ENCODE measurements at places on chromosomes 11 and 22. TPM values are rescaled to one million over a fixed set of nuclear protein-coding genes. Genes with fewer than 3 reads are reported as not detected.

- peak; percentile 23 for DNase-seq
These were observed 6.4 kb downstream of the BAIAP2L2 start for GRCh38 chr22:38104084-38104483.

DNA sequence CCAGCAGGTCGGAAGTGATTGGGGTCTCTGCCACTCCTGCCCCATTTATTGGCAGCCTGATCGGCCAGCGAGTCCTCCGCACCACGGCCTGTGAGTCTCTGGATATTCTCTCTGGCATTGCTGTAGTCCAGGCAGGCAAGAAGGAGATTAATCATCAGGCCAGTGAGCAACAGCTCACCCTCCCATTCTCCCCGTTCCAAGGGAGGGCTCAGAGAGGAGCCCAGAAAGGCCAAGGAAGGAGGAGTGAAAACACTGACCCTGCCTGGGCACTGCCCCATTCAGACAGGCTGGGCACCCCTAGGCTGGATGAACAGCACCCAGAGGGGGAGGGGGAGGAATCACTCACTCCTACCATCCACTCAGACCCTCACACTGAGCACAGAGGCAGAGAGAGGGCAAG, 3.1 kb downstream of the SAA2 start:
- DNase-seq: no peak

DNA sequence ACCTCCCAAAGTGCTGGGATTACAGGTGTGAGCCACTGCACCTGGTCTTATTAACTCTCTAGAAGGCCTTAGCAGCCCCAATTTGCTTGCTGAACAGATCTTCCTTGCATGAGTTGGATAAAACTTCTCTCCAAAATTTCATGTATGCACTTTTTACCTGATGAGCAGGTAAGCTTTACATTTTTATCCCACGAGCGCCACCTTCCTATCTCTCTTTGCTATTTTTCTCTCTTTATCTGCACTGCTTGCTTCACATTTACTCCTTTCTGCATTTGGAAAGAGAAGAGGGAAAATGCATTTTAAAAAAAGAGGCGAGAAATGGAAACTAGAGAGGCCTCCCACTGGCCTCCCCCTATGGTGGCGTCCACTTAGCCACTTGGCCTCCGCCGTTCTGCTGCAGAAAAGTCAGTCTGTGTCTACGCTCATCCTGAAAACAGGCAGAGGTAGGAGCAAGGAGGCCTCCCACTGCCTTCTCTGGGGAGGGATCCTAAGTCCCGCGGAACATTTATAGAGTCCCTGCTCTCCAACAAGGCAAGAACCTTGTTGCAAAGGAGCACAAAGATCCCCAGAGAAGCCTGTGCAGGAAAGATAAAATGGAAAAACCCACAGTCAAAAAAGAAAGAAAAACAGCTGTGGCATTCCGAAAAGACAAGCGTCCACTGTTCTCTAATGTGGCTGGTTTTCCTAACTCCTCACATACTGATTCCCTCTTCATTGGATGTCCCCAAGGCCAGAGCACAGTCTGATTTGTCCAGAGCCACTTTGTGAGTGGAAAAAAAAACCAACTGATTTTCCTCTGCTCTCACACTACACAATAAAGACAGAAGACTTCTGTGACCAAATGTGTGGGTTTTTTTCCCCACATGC, 62.2 kb upstream of the INCENP start:
- no peak for DNase-seq

DNA sequence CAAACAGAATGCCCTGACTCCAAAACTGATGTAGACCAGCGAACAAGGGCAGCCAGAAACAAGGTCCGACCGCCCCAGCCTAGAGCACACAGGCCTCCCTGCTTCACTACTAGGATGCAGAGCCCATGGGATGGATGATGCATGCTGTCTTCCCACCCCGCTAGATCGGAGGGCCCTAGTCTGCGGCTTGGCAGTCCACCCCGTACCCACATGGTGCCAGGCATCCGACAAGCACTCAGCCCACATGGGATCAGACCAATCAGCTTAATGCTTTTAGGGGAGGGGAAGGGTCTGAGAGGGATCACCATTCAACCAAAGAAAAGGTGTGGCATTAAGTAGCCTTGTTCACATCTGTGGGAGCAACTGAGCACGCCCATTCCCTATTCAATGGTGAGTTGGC, 30.6 kb downstream of the PISD start:
- no peak for DNase-seq

- DNase-seq: no peak
These were observed 9.2 kb downstream of the CRTAM start for GRCh38 chr11:122847466-122847865.

Gene TMPRSS6
- total RNA-seq: not detected

Gene SCN3B
- 1.2 TPM for total RNA-seq

- no peak for DNase-seq
These were observed at the start of gene OR2AG2 for GRCh38 chr11:6771926-6772893. TSS of gene OR2AG2 (minus strand) at chr11:6771976. CDS start at chr11:6768957, 3,019 bp downstream.

Gene SCUBE2
- total RNA-seq: 1.3 TPM

Gene C22orf31
- not detected for total RNA-seq

Gene TEX12
- 0.54 TPM for total RNA-seq

GRCh38 chr11:117210620-117211019, 11.4 kb downstream of the TAGLN start:
- DNase-seq: no peak

- DNase-seq: peak; percentile 77
These were observed 2.5 kb downstream of the CDC42EP2 start for GRCh38 chr11:65317025-65317786.

DNA sequence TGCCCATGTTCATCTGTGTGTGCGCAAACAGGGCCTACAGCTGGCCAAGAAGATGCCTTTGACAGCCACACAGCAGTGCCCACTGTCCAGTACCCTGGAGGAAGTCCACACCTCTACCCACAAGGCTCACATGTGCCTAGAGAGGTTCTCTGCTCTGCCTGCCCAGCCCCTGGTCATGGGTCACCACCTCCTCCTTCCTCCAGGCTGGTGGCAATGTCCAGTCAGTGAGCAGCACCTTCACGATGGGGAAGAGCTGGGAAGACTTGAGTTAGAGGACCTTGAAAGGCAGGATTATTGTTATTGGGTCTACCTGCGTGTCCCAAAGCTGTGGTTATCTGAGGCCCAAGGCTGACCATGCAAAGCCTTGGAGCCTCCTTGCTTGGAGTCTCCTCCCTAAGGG, 28.4 kb upstream of the TTC12 start:
- DNase-seq: no peak

Gene DEFB131B
- not detected for total RNA-seq

DNA sequence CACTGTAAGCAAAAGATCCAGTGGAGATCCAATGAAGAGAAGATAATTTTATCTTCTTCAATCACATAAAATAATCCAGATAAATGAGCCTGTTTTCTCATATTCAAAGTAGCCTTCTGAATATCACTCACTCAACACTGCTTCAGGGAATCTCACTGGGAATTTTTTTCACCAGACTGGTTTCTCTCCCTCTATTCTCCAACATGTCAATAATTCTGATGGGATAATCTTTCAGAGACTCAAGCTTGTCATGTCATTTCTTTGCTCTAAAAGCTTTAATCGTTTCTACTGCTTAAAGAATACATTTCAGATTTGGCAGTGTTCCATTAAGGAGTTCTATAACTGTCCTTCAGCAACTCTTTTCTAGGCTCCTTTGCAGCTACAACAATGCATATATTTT, 16.3 kb downstream of the CNTN5 start:
- DNase-seq: no peak

Gene NNMT
- 44.0 TPM for total RNA-seq

DNA sequence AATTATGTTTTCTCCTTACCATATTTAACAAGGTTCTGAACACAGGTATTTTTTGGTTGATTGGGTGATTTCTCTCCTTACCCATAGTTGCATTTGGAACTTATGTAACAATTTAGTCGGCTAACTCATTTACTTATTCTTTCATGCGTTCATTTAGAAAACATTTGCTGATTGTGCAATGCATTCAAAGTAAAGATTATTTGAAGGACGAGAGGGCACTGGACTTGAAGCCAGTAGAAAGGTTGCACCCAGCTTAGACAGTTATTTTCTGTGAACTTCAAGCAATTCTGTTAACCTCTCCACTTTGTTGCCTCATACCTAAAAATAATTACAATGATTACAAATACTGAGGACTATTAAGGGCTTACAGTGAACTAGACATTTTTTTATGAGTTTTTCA, 769.6 kb downstream of the LRRC4C start:
- DNase-seq: no peak

DNA sequence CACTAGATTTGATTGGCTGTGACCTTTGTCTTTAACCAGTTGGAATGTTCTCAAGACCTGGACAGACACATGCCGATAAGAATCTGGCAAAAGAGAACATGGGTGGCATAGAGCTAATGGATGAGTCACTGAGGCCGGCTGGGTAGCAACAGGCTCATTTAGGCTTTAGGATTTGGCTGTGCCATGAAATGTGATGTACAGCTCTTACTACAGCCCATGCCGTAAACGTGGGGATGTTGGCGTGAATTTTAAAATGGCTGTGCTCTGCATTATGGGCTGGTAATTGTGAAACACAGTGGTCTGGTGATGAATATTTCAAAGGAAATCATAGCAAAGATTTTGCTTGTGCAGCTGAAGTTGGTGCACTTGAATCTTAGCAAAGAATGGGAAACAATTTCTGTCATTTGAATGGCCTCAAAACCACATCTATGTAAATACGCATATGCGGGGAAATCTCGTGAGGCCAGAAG, 332.4 kb downstream of the TBC1D22A start:
- DNase-seq: no peak

Gene RBFOX2
- total RNA-seq: 84.4 TPM

DNA sequence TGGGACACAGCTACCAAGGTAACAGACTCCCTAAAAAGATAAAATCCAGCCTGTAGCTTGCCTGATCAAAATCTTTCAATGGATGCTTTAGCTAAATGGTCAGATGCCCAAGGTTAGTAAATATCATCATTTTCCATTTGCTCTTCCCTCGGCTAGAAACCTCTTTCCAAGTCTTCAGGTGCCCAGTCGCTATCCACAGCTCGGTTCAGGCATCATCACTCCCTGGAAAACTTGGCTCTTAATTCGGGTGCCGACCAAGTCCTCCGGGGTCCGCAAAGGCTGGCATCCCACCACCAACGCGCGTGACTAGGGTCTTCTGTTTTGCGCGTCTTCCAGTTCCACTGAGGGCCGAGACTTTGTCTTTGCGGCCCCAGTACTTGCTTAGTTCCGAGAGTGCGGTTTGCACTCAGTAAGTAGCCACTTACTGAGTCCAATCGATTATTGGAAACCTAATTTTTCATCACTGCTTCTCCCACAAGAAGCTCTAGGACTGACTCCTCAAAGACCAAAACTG, 44.3 kb downstream of the OR4D9 start:
- DNase-seq: no peak

GRCh38 chr11:21472261-21472660, 720.6 kb upstream of the ANO5 start:
- DNase-seq: no peak

Gene CD3G
- total RNA-seq: 0.78 TPM

- DNase-seq: no peak
These were observed 555.3 kb downstream of the MIAT start for GRCh38 chr22:27212617-27213177.

Gene RAD9A
- 6.9 TPM for total RNA-seq

- no peak for DNase-seq
These were observed 111.1 kb downstream of the TP53I11 start for GRCh38 chr11:44839458-44840084.

Gene ART1
- total RNA-seq: 1.7 TPM

- no peak for DNase-seq
These were observed 38.1 kb downstream of the GNB1L start for GRCh38 chr22:19816372-19817119.

Gene KIF18A
- 0.08 TPM for total RNA-seq

DNA sequence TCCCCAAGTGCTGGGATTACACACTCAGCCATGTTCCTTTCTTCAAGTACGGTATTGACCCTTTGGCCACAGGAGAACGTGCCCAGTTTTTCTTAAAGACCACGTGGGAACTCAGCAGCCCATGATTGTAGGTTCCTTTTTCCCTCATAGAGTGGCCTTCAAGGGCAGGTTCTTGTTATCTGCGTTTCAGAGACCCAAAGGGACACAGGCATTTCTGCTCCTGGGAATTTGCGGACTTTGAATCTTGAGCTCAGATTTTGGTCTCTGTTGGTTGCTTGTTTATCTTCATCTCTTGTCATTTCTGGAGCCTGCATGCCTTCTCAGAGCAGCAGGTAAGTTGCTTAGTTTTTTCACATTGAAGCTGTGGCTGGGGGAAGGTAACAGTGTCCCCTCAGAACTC, 12.0 kb downstream of the MARK2 start:
- DNase-seq: no peak

GRCh38 chr22:44182588-44183286, 2.0 kb downstream of the PARVG start:
- peak; percentile 88 for DNase-seq

Gene FXYD6
- 41.2 TPM for total RNA-seq

DNA sequence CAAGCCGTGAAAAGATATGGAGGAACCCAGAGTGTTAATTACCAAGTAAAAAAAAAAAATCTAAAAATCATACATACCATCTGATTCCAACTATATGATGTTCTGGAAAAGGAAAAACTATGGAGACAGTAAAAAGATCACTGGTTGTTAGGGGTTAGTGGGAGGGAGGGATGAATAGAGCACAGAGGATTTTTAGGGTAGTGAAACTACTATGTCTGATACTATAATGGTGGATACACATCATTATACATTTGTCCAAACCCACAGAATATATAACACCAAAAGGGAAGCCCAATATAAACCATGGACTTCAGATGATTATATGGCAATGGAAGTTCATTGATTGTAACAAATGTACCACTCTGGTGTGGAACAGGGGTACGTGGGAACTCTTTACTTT, 74.1 kb downstream of the ENTHD1 start:
- DNase-seq: no peak

- DNase-seq: no peak
These were observed 31.3 kb downstream of the TRAF6 start for GRCh38 chr11:36478700-36479329.

- DNase-seq: no peak
These were observed 99.6 kb upstream of the RTL6 start for GRCh38 chr22:44597616-44598015.

Gene KRTAP5-1
- total RNA-seq: not detected

- no peak for DNase-seq
These were observed 761.9 kb downstream of the DLG2 start for GRCh38 chr11:84865257-84865656.

- DNase-seq: no peak
These were observed 92.7 kb downstream of the FDX1 start for GRCh38 chr11:110522471-110522870.

All from Right ventricle myocardium inferior (tissue), 1 donor.